WTC11 (cell line): ENCODE measurements at places on chromosomes 4 and X. TPM values are rescaled to one million over a fixed set of nuclear protein-coding genes. Genes with fewer than 3 reads are reported as not detected.

DNA sequence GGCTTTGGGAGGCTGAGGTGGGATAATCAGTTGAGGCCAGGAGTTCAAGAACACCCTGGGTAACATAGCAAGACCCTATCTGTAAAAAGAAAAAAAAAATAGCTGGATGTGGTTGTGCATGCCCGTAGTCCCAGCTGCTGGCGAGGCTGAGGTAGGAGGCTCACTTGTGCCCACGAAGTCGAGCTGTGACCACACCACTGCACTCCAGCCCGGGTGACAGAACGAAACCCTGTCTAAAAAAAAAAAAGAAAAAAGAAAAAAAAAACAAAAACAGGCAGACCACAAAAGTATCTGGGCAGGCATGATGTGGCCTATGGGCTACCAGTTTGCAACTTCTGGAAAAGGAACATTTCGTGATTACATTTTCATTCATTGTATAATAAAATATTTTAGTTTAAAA is 38.1 kb upstream of the RASGEF1B start:
- DNase-seq: no peak
- H3K4me3 ChIP-seq: no peak overlapping the region
- no peaks in the 10 kb centered on the region for H3K27me3 ChIP-seq
- peaks cover 42% of the 10 kb centered on the region for H3K4me1 ChIP-seq

DNA sequence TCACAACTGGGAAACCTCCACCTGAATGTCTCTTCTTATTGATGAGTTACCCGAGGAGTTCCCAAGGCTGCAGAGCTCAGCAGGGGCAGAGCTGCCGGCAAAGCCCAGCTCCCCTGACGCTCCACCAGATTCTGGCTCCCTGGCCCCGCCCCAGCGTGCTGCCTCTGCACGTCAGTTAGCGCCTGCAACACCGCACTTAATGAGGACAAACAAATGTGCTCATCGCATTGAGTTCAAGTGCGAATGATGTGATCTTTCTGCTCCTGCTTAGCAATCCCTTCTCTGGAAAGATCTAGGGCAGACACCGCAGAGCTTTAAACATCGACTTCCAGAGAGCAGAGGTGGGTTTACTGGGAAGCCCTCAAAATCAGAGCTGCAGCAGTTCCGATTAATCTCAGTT is 55.5 kb upstream of the FBXW7 start:
- peak overlapping the region; percentile 32; the same call in 1 of the 2 replicates for H3K27ac ChIP-seq
- peak overlapping the region; percentile 56 for H3K4me3 ChIP-seq
- H3K27me3 ChIP-seq: no peaks in the 10 kb centered on the region
- H3K4me1 ChIP-seq: peaks cover 13% of the 10 kb centered on the region
- H3K36me3 ChIP-seq: peaks cover 6% of the 10 kb centered on the region

DNA sequence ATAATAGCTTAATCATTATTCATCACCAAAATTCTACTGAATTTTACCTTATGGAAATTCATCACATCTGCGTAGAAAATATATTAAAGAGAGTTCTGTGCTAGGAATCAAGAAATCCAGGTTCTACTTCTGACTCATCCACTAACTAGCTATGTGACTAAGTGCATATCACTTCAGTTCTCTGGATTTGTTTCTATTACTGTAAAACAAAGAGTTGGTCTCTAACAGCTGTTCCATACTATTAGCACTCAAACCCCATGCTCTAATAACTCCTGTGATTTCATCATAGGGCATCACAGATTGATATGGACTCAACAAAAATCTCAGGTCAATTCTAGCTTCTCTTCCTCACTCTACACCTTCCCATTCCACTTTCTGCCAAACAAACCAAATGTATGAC is 572.0 kb downstream of the INPP4B start:
- H3K4me3 ChIP-seq: no peak overlapping the region
- H3K27me3 ChIP-seq: no peaks in the 10 kb centered on the region
- H3K27ac ChIP-seq: no peak overlapping the region
- peaks cover 16% of the 10 kb centered on the region for H3K4me1 ChIP-seq

The KIT gene
- 20.3 to 23.3 TPM (median 20.3 TPM) in 3 replicates for total RNA-seq
